ENCODE measurements at places on chromosomes 3 and 15.

DNA sequence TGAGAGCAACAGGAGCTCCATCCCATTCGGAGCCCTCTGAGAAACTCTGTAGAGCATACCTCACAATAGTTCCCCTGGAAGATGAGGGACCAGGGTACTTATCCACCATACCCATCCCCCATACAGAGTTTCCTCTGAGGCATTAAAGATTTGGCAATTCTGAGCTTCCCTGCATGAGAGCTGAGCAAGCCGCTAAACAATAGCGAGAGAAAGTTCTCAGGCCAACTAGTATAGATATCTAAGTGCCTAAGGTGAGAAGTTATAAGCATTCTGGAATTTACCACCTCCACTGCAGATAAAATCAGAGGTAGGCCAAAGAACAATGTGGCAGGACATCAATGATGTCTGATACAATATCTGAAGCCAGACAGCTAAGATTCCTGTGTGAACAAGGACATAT lies 129.1 kb upstream of the MBNL1 start:
- DNase-seq, result no peak

DNA sequence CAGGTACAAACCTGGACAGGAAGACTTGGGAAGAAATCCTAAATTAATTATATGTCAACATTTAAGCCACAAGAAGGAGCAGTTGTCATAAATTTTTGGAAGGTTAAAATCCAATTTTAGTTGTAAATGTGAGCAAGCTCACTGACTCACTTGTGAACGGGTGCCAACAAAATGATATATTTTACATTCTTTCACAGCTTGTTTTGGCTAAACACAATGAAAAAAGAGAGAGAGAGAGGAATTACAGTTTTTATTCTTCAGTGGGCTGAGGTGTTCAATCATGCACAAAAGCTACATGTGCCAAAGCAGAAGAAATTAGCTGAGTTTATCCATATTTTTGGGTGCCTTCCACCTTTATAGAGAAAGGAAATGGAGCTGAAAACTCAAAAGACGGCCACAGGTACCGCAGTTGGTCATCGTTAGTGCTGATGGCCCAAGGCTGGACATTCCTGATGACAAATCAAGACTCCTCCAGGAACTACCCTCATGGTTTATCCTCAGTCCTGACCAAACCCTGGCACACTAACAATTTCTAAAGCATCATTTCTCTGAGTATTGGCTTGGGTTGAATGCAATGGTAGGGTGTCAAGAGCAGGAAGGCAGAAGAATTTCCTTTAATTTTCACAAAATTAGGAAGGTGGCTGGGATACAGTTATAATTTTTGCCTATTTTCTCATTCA lies 37.6 kb upstream of the WNT5A start:
- DNase-seq, result no peak

- DNase-seq, result no peak
These were observed 81.5 kb downstream of the TJP1 start for GRCh38 chr15:29740692-29741311.

- DNase-seq, result no peak
These were observed 77.4 kb upstream of the KLHL25 start for GRCh38 chr15:85872125-85872524.

DNA sequence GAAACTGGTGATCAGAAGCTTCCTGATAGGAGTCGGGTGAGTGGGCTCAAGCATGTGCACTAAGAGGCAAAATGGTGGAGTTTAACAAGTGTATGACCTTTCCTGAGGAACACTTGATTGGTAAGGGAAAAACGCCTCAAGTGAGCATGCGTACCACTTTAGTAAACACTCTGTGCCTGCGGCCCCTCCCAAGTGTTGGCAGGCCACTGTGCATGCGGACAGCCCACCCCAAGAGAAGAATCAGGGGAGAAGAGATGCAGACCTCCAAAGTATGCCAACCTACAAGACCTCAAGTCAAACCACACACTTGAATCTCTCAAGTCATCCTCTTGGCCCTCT lies 122.3 kb downstream of the CTNNB1 start:
- DNase-seq, result no peak

DNA sequence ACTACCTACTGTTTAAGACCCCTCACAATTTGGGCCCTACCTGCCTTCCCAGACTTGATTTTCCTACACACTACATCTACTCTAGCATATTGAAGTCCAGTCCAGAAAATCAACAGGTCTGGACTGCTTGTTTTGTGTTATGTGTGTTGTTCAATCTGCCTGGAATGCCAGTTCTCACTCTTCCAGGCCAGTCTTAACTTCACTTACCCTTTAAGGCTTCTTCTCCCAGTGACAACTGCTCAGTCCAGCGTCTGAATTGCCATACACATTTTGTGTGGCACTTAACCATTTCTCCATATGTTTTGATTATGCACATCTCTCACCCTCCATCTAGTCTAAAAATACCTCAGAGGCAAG lies 1.1 kb downstream of the TICRR start:
- peak; percentile 24 for DNase-seq

- DNase-seq, result no peak
These were observed 180.7 kb upstream of the SYNPR start for GRCh38 chr3:63097396-63097795.

GRCh38 chr3:142053835-142054234 lies 95.5 kb downstream of the TFDP2 start:
- DNase-seq, result peak; percentile 19

GRCh38 chr3:167380004-167380689 lies at the start of gene ZBBX:
Gene ZBBX (minus strand): TSS chr3:167380297. CDS start chr3:167372901, 7,396 bp downstream.
- DNase-seq, result peak; percentile 40
